ENCODE measurements at places on chromosomes 12 and 14.

DNA sequence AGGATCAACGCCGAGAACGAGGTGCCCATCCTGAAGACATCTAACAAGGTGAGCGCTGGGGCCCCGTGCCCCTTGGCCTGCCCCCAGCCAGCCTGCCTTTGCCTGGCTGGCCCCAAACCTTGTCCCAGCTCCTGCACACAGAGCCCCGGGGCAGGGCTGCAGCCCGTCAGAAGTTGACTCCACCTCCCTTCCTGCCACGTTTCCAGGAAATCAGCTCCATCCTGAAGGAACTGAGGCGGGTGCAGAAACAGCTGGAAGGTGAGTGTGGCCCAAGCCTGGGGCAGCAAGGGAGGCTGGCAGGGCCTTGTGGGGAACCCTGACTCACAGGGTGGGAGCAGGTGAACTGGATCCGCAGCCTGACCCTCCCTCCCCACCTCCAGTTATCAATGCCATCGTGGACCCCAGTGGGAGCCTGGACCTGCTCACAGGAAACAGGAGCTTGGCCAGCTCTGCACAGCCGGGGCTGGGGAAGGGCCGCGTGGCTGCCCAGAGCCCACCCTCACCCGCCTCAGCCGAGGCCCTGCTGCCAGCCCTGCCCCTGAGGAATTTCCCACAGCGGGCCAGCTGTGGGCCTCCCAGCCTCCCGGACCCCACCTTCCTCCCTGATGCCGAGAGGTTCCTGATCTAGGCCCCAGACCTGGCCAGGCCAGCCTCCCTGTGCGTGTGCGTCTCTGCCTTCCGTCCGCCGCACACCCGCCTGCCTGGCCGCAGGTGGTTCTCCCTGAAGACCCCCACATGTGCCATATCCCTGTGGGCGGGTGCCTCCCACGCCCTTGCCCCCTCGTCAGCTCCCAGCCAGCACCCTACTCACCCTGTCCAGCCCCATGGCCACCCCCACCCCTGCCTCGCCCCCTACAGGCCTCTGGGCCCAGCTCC is 29.5 kb downstream of the CEP170B start:
- DNase-seq: no peak

DNA sequence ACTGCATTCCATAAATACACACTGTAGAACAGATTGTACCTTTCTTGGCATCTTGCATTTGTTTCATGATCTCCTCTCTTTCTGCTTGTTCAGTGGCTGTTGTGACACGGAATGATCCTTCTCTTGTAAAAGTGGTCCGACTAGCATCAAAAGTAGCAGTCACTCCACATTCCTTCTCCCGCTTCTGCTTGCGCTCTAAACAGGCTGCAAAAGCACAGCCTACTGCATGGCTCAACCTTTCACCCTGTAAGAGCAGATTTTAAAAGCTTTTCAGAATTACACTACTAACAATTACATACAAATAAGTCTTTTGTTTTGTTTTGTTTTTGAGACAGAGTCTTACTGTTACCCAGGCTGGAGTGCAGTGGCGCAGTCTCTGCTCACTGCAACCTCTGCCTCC is 49.8 kb downstream of the PAPLN start:
- DNase-seq: no peak

DNA sequence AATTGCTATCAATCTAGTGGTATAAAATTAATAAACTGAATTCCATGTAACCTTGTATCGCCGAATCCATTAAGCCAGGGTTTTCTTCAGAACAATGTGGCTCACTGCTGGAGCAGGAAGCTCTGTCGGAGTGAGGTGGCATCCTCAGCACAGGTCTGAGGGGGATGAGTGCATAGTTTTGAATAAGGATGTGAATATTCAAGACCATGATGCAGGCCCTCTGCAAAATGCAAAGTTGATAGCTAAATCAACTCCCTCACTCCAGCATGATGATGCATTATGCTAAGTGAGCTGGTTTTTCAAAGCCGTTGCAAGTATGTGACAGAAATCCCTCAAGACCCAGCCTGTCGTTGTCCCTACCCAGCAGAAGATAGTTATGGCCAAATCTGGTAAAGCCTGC is 53.0 kb downstream of the TRIM9 start:
- no peak for DNase-seq

- DNase-seq: no peak
Observed at GRCh38 chr14:35866595-35867279, 40.6 kb downstream of the BRMS1L start.

DNA sequence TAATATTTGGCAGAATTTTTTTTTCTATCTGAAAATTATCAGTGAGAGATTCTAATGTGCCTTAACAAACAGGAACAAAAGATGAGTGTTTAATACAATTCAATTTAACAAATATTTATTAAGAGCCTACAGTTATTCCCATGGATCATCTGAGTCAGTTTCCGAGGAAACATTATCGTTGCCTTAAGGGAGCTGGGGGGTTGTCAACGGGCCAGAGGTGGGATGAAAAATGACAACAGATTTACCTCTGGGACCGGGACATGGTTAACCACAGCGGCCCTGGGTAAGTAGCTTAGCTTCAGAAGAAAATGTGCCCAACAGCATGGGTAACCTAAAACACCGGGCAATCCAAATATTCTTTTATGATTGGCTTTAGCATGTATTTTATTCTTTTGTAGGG is 113.6 kb downstream of the DAD1 start:
- no peak for DNase-seq

Measured in stimulated activated naive CD4-positive, alpha-beta T cell treated with Interleukin-2 at 50 U/mL for 16 hours (primary cell).